ENCODE measurements at places on chromosomes 5 and 9.

- DNase-seq, result no peak
Observed at GRCh38 chr5:142016556-142016955, 3.7 kb upstream of the GNPDA1 start.

- DNase-seq, result no peak
Observed at GRCh38 chr5:119321569-119322311, 34.1 kb upstream of the TNFAIP8 start.

DNA sequence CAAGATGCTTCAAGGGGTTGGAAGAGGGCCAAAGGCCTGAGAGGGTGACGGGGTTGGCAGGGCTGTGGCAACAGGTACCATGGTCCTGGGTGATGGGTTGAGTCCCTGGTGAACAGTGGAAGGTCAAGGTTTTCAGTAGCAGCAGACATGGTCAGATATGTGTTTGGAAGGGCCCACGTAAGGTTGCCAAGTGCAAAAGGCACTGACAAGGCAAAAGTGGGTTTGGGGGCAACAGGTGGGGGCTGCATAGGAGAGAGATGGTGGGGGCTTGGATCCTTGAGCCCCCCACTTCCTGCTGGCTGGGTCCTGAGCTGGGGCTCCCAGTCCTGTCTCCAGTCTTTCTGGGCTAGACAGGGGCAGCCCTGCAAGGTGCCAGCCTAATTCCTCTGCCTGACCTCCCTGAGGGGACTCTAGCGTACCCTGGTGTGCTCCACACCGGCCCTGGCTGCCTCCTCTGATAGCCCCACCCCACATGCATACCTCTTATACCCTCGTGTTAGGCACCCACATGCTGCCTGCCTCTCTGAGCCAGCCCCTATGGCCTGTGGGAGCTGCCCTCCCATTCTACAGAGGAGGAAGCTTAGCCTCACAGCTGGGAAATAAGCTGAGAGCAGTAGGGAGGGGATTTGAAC, 20.9 kb upstream of the NSD1 start:
- DNase-seq, result no peak

DNA sequence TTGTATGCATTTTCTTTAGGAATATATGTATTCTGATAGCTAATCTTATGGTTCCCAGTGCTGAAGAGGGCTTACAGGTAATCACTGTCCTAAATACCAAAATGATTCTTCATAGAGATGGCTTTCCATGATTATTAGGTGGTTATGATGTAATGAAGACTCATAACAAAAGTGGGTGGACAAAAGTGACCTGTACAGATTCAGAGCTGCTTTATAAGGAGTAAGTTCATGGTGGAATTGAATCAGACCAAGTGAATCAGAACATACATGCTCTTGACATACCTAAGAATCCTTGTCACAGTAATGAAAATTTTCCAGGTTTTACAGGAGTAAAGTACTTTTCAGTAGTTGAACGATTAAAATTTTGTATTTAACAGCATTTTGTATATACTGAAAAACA, 105.6 kb downstream of the NIPBL start:
- DNase-seq, result no peak
